ENCODE measurements at places on chromosomes 1 and 21.

DNA sequence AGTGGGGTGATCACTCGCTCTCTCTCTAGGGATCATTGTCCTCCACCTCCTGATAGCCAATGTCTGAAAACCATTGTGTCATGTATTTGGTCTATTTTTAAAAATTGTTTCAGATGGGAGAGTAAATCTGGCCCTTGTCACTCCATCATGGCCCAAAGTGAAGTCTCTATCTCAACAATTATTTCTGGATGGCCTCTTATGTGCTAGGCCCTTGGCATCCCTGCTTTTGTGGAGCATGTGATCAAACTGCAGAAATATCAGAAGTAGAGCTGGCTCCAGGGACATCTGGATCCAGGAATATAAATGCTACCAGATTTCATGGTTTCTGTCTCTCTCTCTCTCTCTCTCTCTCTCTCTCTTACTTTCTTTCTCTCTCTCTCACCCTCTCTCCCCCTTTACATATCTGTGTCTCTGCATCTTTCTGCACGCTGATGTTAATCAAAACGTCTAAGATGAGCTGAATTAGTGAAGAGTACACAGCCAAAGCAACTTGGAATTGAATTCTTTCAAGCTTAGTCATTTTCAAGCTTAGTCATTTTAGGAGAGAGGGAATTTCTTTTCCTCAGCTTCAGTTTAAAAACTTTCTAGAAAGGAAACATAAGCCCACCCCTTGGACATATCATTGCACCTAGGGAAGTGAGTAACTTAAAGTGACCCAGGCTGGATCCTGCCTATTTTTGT lies 47.4 kb upstream of the DOCK7 start:
- DNase-seq: no peak

DNA sequence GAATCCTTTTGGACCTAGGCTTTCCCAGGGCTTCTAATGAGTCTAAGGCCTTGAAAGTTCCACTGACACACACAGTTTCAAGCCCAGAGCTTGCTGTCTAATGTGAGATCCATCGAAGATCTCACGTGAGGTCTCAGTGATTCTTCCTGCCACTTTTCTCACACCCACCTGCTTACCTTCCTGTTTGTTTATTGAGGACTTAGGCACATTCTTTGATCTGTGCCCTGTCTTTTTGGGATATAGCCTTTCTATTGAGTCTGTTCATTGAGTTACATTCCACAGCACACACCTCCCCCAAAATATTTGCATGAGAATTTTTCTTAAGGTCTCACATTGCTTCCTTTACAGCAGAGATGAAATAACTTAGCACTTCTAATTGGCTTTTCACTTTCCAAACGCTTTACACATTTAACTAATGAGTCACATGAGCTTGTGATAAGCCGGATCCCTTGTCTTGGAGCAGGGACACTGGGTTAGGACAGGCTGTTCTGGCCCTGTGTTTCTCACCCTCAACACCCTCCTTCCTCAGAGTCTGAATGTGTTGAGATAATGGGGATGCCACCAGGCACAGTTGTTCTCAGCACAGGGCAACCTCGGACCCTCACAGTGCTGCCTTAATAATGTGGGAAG lies 288.3 kb downstream of the TM2D1 start:
- no peak for DNase-seq

- peak; percentile 69 for DNase-seq
Observed at GRCh38 chr1:95084317-95085176, 11.8 kb upstream of the ALG14 start.

DNA sequence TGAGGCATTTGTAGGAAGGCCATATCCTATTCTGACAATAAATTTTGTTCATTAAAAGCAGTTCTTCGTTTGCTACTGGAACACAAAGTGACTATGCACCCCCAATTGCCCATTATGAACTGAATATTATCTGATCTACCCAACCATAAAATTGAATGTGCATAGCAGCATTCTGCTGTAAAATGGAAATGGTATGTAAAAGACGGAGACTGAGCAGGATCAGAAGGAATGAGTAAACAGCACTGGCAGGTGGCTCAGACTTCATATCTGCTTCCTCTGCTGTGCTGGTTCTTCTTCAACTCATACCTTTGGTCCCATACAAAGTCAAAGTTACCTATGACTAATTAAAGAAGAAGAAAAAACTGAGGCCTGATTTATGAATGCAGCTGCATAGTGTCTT lies 339.5 kb downstream of the PLA2G4A start:
- no peak for DNase-seq

DNA sequence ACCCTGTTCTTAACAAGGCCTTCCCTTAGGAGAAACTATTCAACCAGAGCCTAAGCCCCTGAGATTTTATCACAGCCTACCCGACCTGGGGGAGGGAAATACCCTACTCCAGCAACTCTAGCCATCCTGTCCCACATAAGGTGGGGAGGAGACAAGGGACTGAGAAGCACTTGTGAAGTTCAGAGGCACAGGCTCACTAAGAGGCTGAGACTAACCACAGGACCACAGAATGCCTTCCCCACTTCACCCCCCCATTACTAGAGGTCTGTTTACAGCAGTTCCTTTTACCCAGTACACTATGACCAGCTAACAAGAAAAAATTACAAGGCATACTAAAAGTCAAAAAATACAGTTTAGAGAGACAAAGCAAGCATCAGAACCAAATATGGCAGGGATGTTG lies 86.8 kb downstream of the TEX35 start:
- DNase-seq: no peak

DNA sequence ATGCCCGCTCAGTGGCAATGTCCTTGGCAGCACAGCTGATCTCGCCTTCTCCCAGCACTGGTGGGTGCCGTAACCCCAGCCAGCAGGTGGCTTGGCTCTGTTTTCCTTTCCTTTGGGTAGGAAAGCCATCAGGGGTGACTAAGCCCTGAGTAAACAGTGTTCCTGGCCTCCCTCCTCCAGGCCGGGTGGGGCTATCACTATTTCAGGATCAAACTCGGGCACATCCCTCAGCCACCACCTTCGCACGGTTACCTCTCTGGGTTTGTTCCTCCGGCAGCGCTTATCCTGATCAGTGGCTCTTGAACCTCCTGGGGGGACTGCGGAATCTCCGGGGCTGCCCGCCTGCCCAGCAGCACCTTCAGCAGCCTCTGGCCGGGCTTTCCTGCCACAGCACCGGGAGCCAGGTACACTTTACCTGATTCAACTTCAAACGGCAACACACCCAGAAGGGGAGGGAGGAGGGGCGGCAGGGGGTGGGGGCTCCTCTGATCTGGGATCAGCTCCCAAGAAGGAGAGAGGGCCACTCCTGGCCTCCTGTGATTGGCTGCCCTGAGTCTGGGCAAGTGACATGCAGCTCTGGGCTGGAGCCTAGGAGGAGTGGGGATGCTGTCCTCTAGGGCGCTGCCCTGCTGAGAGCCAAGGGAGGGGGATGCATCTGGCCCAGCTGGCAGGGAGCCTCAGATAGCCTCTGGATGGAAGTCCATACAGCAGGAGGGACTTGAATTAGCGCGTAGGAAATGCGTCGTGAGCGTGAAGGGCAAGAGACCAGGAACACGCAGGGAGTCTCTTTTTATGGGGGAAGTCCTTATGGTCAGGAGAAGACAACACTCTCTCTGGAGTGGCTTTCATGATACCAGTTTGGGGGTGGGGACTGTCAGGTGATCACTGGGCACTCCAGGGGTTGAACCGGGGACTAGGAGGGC lies at the start of gene ASCL5:
TSS of gene ASCL5 (minus strand) at position 353 of the 923 bp plus-strand sequence. CDS start 11,812 bp downstream, outside the sequence.
- DNase-seq: no peak
